ENCODE measurements at places on chromosomes 3 and 15.

- DNase-seq = peak; percentile 29
Measured at GRCh38 chr3:42547401-42547945, 34.3 kb downstream of the SEC22C start.

- no peak for DNase-seq
Measured at GRCh38 chr15:69489073-69489571, 36.5 kb downstream of the RPLP1 start.

- no peak for DNase-seq
Measured at GRCh38 chr3:80769683-80770082, 991.8 kb downstream of the GBE1 start.

GRCh38 chr3:65006300-65006739 lies 318.5 kb upstream of the ADAMTS9 start:
- DNase-seq = peak; percentile 10

DNA sequence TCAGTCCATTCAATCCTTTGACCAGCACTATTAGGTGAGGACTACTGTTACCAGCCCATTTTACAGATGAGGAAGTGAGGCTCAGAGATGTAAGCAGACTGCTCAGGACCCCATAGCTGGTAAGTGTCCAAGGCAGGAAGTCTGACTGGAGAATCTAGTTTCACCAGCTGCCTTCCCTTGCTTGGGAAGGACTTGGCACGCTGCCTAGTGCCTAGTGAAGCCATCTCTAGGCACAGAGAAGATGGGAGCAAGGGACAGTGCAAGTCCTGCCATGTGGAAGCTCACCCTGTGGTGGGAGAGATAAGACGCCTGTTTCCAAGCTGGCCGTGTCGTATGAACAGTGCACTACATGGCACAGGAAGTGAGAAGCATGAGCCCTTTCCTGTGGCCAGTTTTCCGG lies 111.8 kb upstream of the TMC3 start:
- no peak for DNase-seq

- no peak for DNase-seq
Measured at GRCh38 chr3:156814295-156814694, 11.9 kb upstream of the LEKR1 start.

GRCh38 chr15:50134524-50135024 lies 15.5 kb upstream of the ATP8B4 start:
- peak; percentile 41 for DNase-seq

- DNase-seq = no peak
Measured at GRCh38 chr3:150412561-150413231, 4.6 kb downstream of the TSC22D2 start.

- DNase-seq = no peak
Measured at GRCh38 chr3:15161133-15161532, 44.9 kb upstream of the CAPN7 start.

GRCh38 chr15:69653306-69653705 lies 200.7 kb downstream of the RPLP1 start:
- no peak for DNase-seq

DNA sequence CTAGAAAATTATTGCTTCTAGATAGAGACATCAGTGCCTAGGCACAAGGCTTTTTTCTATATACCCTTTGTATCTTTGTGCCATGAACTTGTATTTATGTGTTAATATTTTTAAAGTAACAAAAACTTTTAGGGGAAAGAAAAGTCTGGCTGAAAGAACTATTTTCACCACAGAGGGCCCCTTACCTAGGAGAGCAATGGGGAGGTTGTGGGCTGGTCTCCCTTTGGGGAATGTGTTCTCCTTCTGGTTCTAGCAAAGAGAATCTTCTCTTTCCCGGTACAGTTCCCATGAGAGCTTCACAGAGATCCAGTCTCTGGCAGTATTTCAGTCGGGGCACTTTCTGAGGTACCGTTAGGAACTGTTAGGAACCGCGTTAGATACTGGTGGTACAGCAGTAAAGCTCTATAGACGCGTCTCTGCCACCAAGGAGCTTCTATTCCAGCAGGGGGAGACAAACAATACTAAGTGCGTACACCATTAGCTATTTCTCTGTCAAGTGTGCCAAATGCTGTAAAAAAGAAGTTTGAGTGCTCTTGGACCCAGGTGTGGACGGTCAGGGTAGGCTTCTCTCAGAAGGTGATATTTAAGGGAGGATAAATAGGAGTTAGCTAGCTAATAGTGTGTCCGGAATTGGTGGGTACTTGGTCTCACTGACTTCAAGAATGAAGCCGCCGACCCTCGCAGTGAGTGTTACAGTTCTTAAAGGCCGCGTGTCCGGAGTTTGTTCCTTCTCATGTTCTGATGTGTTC lies 4.6 kb upstream of the EPB42 start:
- no peak for DNase-seq

DNA sequence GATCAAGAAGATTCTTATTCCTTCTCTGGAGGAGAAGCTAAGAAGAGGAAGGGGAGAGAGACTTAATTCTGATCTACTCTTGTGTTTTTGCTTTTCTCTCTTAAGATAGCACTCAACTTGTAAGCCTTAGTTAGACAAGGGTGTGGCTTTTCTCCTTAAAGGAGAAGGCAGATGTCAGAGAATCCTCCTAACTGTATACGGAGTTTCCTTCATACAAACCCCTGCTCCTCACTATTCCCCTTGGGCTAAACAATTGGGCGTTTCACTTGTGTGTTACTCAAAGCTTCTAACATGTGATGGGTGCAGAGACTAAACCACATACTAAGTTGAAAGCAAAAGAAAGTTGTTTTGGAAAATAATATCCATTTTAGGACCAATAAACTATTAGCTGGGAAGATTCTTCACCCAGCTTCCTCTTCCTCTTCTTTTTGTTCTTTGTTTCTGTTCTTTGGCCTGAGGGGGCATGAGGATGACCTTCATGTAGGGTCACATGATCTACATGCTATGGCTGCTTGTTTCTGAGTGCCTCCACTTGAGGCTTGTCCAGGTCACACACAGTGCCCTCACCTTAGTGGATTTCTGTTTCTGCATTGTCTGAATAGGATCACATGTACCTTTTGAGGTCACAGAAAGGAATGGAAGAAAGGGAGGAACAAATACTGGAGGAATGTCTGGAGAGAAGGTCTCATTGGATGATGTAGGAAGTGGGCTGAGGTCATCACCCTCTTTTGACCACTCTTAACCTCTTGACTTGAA lies 14.6 kb downstream of the SPINK8 start:
- no peak for DNase-seq

DNA sequence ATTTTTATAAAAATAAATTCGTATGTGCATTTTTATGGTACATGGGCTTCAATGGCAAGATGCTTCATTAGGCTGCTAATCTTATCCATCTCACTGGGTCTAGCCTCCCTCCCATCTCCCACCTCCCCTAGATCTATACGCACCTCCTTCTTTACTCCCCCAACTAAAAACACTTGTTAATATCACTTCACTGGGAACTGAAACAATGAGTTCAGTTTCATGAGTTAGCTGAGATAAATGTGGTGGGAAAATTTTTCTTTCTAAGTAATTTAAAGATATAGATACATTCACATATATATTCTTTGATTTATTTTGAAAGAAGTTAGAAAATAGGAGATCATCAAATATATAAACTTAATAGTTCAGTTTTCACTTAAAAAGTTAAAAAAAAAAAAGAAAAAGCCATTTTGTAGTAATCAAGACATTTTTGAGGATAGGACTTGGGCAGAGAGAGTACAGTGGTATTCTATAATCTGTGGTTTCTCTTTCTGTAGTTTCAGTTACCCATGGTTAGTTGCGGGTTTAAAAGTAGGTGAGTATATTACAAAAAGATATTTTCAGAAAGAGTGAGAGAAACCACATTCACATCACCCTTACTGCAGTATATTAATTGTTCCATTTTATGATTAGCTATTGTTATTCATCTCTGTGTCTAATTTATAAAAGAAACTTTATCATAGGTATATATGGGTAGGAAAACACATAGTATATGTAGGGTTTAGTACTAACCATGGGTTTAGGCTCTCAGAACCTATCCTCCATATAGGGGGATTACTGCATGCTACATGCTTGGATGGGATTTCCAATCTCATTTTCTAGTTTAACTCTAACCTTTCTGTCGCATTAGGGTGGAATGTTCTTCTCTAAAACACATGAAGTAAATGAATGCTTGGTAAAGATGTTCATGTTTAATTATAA lies 316.0 kb upstream of the CBLB start:
- no peak for DNase-seq

DNA sequence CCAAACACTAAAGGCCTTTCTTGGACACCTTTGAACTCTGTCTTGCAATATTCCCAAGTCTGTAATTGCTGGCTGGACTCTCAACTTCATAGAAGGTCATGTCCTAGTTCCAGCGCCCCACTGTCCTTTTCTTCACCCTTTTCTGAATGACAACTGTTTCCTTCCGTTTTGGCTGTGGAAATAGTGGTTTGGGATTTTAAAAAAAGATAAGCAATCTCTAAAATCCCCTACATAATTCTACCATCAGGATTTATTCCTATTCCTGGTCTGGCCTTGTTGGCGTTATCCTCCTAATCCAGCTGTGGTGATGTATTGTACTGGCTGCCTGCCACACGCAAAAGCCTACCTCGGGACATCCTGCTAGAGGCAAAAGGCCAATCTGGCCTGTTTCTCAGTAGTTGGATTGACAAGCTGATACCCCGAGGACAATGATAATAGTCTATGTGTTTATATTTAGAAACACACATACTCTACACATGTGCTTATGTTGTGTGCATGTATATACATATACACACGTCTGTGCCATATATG lies 440.3 kb upstream of the DPH6 start:
- no peak for DNase-seq

DNA sequence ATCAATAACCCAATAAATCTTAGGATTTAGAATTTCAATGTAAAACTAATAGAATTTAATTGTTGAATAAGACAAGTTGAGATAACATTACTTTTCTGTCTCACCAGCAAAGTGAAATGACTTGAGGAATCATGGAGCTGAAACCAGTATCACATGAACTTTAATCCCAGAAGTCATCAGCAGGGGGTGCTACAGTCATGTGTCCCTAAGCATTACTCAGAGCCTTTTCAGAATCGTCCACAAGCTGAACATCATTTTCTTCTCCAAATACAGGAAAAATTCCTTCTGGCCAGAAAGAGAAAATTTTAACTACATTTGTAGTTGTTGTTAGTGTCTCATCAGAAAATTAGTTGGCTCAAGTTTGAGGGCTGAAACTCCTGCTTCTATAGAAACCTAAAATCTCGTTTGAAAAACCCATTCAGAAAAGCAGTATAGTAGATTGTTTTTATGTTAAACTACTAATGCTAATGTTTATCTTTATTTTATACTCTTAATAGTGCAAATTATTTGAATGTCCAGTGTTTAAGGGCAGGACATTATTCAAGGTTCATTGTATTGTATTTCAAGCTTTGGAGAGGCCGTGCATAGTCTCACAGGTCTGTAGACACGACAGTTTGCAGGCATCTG lies 384.1 kb downstream of the PLOD2 start:
- peak; percentile 57 for DNase-seq

GRCh38 chr3:37124435-37124834 lies 49.9 kb downstream of the LRRFIP2 start:
- no peak for DNase-seq

- no peak for DNase-seq
Measured at GRCh38 chr15:70084461-70084860, 13.3 kb downstream of the TLE3 start.

DNA sequence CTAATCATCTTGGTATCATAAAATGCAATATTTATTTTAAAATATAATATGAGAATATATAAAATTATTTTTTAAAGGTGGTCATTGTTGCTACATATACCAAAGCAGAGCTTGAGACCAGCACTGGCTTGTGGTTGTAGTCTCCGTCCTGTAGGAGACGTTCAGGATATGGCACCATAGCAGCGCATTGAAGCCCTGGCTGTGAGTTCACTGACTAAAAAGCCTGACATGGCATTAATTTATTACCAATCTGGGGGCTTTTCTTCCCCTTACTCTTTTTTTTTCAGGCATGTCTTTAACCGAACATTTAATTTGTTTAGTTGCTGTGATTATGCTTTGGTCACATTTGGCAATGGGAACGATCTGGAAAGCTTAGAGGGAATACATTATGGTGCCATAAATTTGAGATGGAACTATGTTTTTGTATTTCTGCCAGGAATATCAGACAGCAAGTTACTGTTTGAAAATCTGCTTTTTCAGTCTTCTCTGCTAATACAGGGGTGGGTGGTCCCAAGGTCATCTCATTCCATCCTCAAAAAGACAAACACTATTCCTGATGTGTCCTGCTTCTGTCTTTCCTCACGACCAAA lies 108.5 kb downstream of the ZIC4 start:
- no peak for DNase-seq

All from smooth muscle cell of the brain vasculature (primary cell).